ENCODE measurements at places on chromosomes 3 and 15.

DNA sequence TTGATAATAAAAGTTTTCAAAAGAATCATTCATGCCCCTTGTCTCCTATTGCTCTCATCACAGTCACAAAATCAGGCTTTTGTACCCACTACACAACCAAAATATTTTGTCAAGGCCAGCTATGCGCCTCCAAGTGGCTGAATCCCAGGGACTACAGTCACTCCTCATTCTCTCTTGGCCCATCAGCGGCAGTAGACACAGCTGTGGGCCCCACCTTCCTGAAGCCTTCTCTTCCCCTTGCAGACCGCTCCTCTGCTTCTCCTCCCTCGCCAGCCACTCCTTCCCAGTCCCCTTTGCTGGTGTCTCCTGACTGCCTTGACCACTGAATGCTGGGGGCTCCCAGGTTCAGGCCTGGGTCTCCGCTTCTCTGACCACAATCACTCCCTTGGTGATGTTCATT, 52.1 kb downstream of the LSM3 start:
- DNase-seq, result no peak

GRCh38 chr3:24773798-24774197, 279.1 kb upstream of the THRB start:
- DNase-seq, result peak; percentile 47

DNA sequence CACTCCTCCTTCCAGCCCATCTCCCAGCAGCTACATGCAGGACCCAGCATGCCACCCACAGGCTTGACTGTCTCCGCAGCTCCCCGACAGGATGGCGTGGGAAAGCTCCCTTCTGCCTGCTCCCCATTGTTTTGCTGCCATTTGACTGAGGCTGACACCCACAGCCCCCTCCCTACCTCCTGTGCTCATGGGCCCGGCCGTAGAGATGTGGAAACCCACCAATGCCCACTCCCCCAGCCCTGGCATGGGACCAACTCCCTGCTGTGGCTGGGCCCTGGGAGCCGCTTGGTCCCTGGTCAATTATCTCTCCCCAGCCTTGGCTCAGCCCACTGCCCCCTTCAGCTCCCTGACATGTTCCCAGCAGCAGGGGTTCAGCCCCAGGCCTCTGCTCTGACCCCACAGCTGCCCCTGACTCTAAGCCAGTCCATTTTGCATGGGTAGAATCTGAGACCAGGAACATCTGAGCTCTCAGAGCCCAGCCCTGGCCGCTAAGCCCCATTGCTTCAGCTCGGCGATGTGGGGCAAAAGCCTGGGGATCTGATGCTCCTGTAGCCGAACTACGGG, 8.2 kb downstream of the C3orf22 start:
- no peak for DNase-seq

GRCh38 chr3:194690501-194691372, 5.1 kb downstream of the FAM43A start:
- DNase-seq, result no peak

DNA sequence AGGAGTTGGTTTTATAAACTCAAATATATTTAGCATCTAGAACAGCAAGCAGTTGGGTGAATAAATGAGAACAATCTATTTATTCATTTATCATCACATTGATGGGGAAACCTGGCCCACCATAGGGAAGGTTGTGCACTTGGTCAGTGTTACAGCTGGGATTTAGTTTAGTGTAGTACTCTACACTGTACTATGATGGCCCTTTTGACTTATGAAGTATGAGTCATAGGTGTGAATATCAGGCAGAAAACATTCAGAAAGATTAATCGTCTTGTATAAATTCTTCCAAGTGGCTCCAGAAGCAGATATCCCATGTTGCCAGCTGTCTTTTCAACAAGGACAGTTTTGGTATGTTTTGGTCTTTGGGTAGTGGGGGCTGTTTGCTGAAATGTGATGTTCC, 38.0 kb downstream of the BBS4 start:
- no peak for DNase-seq

- no peak for DNase-seq
Measured at GRCh38 chr3:14001136-14001535, 121.3 kb upstream of the WNT7A start.

- DNase-seq, result no peak
Measured at GRCh38 chr3:194971965-194972364, 286.3 kb downstream of the FAM43A start.

DNA sequence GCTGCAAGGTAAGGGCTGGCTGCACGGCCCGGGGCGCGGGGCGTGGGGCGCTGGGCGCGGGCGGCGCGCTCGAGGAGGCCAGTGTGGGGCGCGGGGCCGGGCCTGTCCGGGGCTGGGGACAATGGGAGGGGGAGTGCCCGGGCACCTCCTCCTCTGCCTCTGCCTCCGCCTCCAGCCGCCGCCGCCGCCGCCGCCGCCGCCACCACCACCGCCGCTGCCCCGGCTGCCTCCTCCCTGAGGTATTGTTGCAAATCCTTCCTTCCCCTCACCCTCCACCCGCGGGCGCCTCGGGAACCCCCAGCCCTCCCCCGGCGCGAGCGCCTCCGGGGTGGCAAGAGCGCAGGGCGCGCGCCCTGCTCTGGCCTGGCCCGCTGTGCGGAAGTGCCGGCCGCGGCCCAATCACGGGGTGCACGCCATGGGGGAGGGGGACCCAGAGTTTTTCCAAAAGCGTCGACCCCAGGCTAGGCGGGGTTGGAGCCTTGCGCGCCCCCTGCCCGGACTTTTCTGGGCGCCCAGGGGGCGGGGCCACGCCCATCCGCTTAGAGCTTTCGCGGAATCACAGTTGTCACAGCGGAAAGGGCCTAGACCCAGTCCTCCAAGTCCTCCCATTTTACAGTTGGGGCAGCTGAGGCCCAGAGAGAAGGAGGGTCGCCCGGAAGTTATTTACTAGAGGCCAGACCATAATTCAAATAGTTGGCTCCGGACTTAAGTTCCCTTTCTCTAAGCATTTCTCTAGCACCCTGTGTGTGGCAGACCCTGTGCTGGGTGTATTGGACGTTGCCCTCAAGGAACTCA, at the start of gene LPP:
LPP (plus strand) TSS at position 144 of the 795 bp plus-strand sequence. CDS start 251,964 bp downstream, outside the sequence.
- DNase-seq, result peak; percentile 78

- no peak for DNase-seq
Measured at GRCh38 chr15:48406266-48406891, 75.2 kb downstream of the DUT start.

DNA sequence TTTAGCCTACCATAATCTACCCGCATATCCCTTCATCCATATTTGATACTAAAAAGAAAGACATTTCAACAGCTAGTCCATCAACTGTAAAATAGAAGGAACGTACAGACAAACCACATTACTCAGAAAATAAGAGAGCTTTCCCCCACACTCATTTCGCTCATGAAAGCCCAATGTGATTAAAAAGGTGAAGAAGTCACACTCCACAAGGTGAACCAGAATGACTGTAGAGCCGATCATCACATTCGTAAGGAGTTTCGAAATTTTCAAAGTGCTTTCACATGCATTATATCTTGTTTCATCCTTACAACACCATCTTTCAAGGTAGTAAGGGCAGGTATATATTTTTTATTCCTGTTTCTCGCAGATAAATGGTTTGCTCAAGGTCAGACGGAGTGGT, 225.3 kb downstream of the FOXP1 start:
- DNase-seq, result no peak

GRCh38 chr3:5160940-5161858, 26.3 kb upstream of the EDEM1 start:
- DNase-seq, result no peak

- DNase-seq, result peak; percentile 31
Measured at GRCh38 chr3:179179979-179180759, 32.0 kb downstream of the PIK3CA start.

GRCh38 chr15:35886765-35887164, 340.8 kb upstream of the DPH6 start:
- no peak for DNase-seq

DNA sequence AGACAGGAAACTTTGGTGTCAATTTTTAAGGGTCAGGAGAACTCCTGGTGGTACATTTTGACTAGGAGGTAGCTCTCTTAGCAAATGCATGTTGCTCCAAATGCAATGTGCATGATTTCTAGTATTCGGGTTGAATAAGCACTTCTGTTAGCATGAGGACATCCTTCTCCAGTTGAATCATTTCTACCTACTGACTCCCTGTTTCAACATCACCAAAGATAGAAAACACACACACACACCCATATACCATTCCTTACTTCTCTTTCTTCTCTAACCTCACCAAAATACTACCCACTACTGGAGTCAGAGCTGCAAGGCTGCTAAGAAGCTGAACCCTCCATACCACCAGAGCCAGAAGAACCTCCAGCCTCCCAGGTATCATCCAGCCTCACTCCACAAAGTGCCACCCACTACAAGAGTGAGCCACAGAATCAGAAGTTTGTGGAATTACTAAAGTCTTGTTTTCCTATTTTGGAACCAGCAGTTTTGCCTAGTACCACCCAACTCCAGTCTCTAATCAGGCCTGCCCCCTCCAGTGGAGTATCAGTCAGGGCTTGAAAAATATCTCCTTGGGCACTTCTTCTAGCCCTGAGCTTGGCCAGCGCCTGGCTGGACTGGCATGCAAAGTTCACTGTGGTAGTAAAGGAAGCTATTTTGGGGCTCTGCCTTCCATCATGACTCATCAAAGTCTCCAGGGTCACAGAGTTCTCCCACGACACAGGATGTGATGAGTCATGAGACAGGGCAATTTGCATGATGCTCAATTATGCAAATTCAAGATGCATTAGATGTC, 110.3 kb downstream of the CYP19A1 start:
- no peak for DNase-seq

DNA sequence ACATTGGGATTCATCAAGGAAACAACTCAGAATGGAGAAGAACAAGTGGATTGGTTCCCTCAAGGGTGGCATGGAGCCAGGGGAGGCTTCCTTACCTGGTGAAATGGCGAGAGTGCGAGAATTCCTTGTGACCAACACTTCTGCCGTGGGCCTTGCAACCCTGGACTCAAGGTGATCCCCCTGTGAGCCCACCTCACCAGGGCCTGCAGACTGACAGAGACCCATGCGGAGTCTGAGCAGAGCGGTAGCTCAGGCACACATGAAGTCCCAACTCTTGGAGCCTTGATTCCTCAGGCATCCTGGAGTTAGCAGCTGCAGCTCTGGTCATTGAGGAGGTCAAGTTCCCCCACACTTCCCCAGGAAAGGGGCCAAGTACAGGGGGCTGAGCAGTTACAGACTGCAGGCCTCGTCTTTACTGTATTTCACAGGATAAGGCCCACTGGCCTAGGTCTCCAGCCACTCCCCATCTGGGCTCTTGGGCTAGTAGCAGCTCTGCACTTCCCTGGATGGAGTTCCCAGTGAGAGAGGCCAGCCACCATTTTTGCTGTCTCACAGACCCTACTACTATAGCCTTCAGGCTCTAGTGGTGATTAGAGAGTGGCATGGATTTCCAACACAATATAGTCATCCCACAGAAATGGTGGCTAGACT, 269.5 kb upstream of the DCBLD2 start:
- no peak for DNase-seq

DNA sequence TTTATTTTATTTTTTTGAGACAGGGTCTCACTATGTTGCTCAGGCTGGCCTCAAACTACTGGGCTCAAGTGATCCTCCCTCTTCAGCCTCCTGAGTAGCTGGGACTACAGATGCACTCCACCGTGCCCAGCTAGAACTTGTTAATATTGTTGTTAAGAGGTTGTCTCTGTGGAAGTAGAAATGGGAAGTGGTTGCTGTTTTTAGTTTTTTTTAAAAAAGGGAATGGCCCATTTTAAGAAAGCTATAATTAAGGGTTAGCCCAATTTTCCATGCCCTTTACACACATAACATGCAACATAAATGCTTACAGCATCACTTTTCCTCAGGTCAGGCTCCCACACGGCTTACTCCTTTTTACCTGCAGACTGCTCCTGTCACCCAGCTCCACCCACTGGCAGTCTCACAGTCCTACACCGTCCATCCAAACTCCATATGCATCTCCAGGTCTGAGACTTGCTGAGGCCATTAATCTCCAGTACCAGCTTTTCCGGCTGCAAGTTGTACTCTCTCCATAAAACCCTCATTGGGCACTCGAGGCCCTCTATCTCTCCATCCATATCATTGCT, 19.8 kb downstream of the MORC1 start:
- DNase-seq, result no peak

- no peak for DNase-seq
Measured at GRCh38 chr15:57961919-57962318, 103.6 kb downstream of the ALDH1A2 start.

- no peak for DNase-seq
Measured at GRCh38 chr3:89525609-89526008, 418.2 kb downstream of the EPHA3 start.

DNA sequence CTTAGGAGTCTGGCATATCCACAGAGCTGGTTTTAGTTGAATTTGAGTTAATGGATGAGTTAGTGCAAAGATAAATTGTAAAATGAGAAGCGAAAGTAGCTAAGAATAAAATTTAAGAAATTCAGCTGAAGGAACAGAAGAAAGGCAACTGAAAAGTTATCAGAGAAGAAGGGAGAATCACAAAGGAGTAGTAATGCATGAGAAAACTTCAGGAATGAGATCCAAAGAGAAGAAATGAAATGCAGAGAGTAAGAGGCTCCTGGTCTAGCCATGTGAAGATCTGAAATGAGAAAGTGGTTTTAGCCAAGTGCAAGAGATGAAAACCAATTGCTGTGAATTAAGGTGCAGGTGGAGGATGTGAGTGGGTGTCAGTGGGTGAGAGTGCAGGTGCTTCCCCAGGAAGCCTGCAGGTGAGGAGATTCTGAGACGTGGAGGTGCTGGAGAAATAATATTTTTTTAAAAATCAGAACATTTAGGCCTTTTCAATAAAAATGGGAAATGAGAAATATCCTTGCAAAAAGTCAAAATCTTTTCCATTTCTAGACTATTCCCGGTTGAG, 18.5 kb downstream of the KBTBD8 start:
- DNase-seq, result no peak
